ENCODE measurements at places on chromosomes 5 and 9. TPM values are rescaled to one million over a fixed set of nuclear protein-coding genes. Genes with fewer than 3 reads are reported as not detected.

Gene PCDHB3
- total RNA-seq = not detected

Gene BTNL3
- not detected for total RNA-seq

Gene HAPLN1
- 1.3 TPM for total RNA-seq

Gene CENPK
- 4.6 TPM for total RNA-seq

Gene PCDHGC5
- total RNA-seq = not detected

Gene FBP1
- total RNA-seq = 10.7 TPM

Gene ADGRD2
- not detected for total RNA-seq

Gene ZNF658
- 2.6 TPM for total RNA-seq

Gene TMEM267
- 7.1 TPM for total RNA-seq

Gene LRRTM2
- not detected for total RNA-seq

DNA sequence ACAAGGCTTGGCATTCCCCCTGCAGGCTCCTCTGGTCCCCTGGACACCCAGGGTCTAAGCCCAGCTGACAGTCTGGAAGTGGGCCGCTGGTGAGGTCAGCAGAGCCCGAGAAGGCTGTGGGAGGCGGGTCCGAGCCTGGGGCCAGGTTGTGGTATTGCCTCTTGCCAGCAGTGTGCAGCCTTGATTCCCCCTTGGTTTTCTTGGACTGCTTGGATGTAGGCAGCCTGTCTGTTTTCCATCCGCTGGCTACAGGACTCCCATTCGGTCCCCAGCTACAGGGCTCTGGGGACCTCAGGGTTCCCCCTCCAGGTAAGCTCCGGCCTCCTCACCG is 1.6 kb downstream of the AIF1L start:
- H3K4me1 ChIP-seq = peaks cover 16% of the 10 kb centered on the region
- H3K36me3 ChIP-seq = no peaks in the 10 kb centered on the region
- no peak overlapping the region for H3K27ac ChIP-seq
- DNase-seq = no peak

DNA sequence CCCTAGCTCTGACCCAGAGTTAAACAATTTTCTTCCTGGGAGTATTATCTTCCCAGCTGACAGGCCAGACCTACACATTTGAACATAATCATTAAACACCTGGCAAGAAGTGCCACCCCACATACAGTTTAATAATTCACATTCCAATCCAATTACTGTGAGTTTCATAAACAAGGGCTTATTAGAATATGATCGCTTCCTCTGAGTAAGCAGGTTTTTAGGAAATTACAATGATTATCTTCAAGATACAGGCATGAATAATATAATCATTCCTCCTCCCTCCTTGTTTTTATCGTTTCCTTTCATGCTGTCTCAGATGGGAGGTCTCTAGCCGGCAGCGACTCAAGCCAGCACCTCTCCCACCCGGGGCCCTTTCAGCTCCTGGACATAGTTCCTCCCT is 15.8 kb upstream of the KIF4B start:
- no peak overlapping the region for H3K27ac ChIP-seq
- H3K4me3 ChIP-seq = no peak overlapping the region
- no peak for DNase-seq
- H3K36me3 ChIP-seq = no peaks in the 10 kb centered on the region
- peaks cover 6% of the 10 kb centered on the region for H3K27me3 ChIP-seq

DNA sequence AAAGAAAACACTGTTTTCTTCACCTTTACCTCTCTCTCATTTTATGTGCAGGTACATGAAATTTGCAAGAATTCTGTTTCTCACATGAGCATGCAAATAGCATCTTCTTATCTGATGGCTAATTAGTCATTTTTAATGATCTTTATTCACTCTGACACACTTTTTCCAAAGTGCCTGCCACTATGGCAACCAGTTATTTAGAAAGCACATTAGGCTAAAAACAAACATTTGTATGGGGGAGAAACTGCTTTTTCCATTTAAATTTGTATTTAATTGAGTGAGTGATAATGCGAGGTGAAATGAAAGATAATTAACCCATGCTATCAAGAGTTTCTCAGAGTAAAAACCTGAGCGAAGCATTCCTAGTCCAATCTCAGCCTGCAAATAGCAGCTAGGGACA is 365.0 kb downstream of the MAT2B start:
- no peaks in the 10 kb centered on the region for H3K4me1 ChIP-seq
- H3K27ac ChIP-seq = no peak overlapping the region
- no peaks in the 10 kb centered on the region for H3K36me3 ChIP-seq
- DNase-seq = no peak
- H3K4me3 ChIP-seq = no peak overlapping the region

DNA sequence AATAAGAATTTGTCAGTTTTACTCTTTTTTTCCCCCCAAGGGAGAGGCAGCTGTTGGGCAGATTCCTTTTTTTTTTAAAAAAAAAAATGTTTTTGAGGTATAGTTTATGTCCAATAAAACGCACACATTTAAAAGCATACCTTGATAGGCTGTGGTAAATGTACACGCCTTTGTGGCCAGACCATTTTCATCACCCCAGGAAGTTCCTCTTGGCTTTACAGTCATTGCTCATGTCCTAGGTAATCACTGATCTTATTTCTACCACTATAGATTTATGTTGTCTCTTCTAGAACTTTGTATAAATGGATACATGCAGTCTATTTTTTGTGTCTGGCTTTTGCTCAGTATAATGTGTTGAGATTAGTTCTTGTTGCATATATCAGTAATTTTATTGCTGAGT is 9.8 kb downstream of the SUB1 start:
- DNase-seq = no peak
- H3K36me3 ChIP-seq = peaks cover 23% of the 10 kb centered on the region
- H3K27me3 ChIP-seq = no peaks in the 10 kb centered on the region
- H3K4me1 ChIP-seq = peaks cover 55% of the 10 kb centered on the region

DNA sequence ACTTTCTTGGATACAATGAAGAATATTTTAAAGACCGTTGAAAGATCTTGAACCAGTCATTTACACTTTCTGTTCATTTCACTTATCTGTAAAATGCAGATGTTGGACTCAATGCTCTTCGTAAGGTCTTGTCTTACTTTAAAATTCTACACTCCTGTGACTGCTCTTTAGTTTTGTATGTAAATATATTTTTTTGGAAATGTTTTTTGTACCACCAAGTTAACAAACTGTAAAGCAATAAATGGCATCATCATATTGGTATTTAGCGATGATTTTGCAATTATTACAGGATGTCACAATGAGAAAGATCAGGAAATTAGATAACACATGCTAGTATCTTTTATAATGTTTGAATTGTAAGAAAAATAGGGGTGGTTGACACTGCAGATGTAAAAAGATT is 80.8 kb upstream of the GNAQ start:
- no peaks in the 10 kb centered on the region for H3K36me3 ChIP-seq
- no peak for DNase-seq
- H3K4me1 ChIP-seq = no peaks in the 10 kb centered on the region
- H3K27me3 ChIP-seq = no peaks in the 10 kb centered on the region

DNA sequence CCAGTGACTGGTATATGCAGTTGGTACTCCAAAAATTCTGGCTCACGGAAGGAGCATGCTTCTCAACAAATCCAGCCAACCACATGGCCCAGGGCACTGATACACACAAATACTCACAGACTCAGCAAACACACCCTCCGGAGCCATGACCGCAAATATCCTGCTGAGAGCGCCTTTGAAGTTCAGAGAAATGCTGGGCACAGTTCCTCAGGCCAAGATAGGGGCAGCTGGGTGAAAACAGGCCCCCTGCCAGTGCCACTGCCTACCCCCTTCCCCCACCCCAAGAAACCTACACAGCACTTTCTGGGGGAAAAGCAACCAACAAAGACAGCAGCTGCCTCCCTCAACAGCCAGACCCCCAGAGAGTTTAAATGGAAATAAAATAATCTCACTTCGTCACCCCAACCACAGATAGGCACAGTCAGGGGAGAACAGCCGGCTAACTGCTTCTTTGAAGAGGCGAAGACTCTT is 120.0 kb downstream of the C5orf15 start:
- H3K4me3 ChIP-seq = no peak overlapping the region
- H3K27ac ChIP-seq = no peak overlapping the region
- no peaks in the 10 kb centered on the region for H3K27me3 ChIP-seq
- no peaks in the 10 kb centered on the region for H3K36me3 ChIP-seq

DNA sequence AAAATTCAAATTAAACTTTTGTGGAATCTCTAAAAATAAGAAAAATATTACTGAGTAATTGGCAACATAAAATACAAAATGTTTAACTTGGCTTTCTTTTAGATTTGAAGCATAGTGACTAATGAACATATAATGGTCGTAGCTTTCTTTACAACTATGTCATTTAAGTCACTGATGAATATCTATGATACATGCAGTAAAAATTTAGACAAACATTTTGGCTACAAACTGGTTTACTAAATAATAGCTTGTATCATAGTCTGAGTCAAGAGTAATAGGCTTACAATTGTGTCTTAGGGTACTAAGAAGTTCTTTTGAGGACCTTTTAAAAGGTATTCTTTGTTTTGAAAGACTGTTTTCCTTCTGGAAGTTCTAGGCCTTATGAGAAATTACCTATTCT is 2.0 kb upstream of the APC start:
- DNase-seq = no peak
- no peak overlapping the region for H3K27ac ChIP-seq
- H3K27me3 ChIP-seq = no peaks in the 10 kb centered on the region

GRCh38 chr5:163261647-163262269 is 175.6 kb upstream of the CCNG1 start:
- H3K4me3 ChIP-seq = no peak overlapping the region
- no peaks in the 10 kb centered on the region for H3K27me3 ChIP-seq
- no peaks in the 10 kb centered on the region for H3K4me1 ChIP-seq
- H3K36me3 ChIP-seq = no peaks in the 10 kb centered on the region

DNA sequence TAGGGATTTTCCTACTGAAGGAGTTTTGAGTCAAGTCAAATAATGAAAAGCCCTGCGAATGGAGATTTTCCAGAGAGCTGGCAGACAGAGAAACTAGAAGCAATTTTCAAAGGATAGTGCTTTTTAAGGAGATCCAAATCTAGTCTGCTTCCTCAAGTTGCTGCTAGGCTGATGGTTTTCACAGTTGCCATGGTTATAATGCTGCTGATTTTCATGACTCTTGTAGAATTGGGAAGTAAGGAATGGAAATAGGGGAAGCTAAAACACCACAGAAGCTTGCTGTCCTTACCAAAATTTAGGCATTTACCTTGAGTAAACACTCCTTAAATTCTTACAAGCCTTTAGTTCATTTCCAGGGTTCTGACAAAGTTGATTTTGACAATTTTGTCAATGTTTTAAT is 30.1 kb upstream of the HAPLN1 start:
- no peak overlapping the region for H3K27ac ChIP-seq
- H3K4me1 ChIP-seq = no peaks in the 10 kb centered on the region
- no peaks in the 10 kb centered on the region for H3K27me3 ChIP-seq
- H3K4me3 ChIP-seq = no peak overlapping the region
- no peaks in the 10 kb centered on the region for H3K36me3 ChIP-seq

DNA sequence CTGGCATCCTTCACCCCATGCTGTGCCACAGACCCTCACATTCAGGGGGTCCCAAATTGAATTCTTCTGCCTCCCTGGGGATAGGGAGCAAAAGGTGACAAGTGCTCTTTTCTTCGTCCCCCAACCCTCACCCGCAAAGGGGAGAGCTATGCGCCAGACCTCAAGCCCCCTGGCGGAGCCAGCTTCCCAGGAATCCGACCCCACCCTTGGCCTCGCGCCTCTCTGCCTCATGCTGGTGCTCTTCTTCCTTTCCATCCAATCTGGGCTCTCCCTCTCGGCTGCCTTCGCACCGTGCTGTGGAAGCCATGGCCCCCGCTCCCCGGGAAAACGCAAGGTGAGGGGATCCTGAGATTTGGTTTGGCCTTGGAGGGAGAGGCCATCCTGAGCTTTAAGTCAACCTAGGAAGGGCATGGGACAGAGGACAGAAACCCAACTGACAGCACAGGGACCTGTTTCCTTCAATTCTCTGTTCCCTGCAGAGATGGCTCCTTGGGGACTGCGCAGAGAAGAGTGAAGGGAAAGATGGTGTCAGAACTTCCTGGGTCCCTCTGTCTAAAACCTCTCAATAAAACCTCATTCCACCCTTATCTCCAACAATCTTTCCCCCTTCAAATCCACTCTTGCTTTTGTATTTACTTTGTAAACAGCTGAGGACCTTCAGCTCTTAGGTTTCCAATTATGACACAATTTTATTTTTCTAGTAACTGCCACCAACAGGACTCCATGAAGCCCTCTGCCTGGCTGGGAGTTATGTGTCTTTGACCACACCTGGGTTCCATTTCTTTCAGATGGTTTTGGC is 36.3 kb upstream of the CRB2 start:
- no peak overlapping the region for H3K27ac ChIP-seq
- no peak for DNase-seq
- no peaks in the 10 kb centered on the region for H3K27me3 ChIP-seq
- no peaks in the 10 kb centered on the region for H3K36me3 ChIP-seq
- H3K4me3 ChIP-seq = no peak overlapping the region

DNA sequence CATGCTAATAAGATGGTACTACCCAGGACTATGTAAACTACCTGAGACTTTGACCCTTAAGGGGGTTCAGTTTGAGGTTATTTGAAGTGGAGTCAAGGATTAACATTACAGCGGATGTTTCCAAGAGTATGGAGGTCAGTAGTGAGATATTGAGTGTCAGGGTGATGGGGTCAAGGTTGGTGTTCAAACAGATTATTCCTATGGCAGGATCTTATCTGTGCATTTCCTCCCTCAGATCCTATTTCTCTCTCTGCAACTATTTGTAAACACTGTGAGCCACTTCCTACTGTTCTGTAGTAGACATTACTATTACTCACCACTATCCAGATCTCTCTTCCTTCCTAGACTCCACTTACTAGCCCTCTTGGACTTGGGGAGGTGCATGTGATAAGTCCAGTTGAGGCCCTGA is 54.0 kb upstream of the STOM start:
- H3K4me3 ChIP-seq = no peak overlapping the region
- H3K4me1 ChIP-seq = no peaks in the 10 kb centered on the region
- H3K27ac ChIP-seq = no peak overlapping the region
- DNase-seq = no peak

DNA sequence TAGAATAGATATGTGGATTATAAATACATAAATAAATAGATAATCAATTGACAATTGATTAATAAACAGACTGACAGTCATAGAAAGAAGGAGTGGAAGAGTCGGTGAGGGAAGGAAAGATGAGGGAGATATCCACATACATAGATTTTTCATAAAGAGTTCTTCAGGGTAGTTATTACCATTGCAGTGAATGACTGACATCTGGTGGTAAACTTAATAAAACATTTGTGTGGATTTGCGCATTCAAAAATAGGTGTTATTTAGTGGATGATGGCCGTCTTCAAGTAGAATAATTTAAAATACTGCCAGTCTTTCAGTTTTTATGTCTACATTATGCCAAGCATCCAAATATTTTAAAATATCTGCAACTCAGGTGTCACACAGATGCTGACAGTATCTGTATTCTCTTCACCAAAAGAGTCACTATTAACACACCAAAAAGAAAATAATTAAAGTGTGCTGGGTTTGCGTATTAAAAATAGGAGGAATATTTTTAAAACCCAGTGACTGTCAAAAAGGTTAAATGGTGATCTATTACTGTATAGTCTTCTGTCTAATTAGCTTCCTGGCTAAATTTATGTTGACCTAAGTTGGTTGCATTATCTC is 78.8 kb downstream of the GIN1 start:
- H3K27ac ChIP-seq = no peak overlapping the region
- H3K4me1 ChIP-seq = no peaks in the 10 kb centered on the region
- H3K36me3 ChIP-seq = no peaks in the 10 kb centered on the region
- H3K27me3 ChIP-seq = no peaks in the 10 kb centered on the region
- H3K4me3 ChIP-seq = no peak overlapping the region

All from stomach (tissue), 19 donors.